Right ventricle myocardium superior (tissue), 1 donor: ENCODE measurements at places on chromosomes 2 and 18.
A peak's percentile ranks its signal among the peaks of the same experiment; 100 is the strongest.

DNA sequence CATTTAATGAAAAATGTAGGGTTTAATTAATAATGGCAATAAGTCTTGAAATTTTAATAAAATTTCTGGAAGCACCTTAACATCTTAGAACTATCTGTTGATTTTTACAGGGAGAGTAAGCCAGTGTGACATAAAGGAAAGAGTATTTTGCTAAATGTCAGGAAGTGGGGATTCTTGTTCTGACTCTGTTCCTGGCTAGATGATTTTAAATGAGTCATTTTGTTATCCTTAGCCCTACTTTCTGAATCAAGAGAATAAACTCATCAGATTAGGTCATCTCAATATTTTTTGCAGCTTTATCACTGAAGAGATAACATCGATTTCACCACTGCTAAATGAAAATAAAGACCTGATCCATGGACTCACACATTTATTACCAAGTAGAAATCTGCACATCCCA, 377.5 kb upstream of the CYRIA start:
- no peak for DNase-seq

DNA sequence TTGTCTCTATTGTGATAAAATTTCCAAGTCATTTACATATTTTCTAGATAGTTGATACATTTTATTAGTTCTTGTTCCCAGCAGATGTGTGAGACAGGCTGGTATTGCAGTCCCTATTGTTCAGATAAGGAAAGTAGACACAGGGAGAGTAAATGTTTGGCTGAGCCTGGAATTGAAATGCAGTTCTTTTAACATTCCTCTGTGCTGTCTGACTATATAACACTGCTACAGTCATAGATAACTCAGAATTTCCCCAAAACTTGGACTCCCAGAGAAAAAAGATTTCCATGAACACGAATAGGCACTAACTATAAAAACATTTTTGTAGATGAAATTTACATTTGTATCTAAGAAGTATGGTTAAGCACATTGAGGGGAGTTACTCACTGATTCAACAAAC, 71.4 kb downstream of the PLCL1 start:
- DNase-seq: no peak

DNA sequence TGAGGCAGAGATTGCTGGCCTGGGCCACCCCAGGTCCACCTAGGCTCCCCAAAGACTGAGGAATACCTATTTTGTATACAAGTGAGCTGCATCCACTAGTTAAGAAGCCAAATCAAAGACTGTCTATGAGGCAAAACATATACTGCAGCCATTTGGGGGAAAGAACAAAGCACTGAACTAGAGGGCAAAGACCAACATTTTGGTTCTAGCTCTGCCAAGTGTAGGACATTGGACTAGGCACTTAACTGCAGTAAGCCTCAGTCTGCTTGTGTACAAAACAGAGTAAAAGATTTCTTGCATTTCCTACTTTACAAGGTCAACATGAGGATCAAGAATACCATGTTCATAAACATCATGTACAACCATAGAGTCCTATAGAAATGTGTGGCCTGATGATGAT, 94.8 kb upstream of the CYP1B1 start:
- no peak for DNase-seq

- DNase-seq: no peak
Measured at GRCh38 chr2:181764095-181764963, 84.0 kb upstream of the NEUROD1 start.

DNA sequence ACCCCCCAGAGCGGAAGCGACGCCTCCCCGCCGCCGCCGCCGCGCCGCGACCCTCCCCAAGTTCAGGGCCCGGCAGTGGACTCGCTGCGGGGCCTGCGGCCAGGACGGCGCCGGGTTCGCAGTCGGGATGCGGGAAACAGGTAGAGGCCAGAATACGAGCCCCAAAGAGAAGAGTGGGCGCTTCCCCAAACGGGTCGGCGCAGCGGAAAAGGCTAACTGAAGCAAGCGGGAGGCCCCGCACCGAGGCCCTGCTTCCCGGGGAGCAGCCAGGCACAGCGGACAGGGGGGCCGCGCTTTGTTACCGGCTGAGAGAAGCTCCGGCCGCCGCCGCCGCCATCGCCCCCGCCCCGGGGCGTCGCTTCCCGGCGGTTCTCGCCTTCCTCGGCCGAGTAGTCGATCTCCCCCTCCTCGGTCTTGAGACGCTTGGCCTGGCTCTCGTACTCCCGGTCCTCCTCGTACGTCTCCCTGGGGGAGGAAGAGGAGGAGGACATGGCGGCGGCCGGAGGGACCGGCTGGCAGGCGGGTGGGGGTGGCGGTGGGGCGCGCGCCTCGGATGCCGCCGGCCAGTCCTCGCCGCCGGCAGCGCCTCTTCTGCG, 494 bp downstream of the HNRNPLL start:
- DNase-seq: peak; percentile 68

- DNase-seq: no peak
Measured at GRCh38 chr2:200765139-200765951, 46.4 kb upstream of the BZW1 start.

DNA sequence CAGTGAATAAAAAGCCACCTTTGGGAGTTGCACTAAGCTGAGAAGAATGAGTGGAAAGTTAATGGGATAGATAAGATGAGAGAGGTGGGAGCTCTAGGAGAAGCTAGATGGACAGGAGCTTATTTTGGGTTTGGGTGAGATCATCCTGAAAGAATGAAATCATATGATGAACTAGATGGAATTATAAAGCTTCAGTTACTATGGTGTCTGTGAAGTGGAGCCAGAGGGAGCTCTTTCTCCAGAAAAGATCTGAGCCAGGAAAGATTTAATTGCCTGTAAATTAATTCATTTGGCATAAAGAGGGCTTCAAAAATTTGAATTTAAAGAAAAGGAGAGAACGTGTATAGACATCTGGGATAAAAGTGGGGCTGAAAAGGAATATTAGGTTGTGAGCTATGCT, 10.3 kb downstream of the DNAH6 start:
- no peak for DNase-seq

DNA sequence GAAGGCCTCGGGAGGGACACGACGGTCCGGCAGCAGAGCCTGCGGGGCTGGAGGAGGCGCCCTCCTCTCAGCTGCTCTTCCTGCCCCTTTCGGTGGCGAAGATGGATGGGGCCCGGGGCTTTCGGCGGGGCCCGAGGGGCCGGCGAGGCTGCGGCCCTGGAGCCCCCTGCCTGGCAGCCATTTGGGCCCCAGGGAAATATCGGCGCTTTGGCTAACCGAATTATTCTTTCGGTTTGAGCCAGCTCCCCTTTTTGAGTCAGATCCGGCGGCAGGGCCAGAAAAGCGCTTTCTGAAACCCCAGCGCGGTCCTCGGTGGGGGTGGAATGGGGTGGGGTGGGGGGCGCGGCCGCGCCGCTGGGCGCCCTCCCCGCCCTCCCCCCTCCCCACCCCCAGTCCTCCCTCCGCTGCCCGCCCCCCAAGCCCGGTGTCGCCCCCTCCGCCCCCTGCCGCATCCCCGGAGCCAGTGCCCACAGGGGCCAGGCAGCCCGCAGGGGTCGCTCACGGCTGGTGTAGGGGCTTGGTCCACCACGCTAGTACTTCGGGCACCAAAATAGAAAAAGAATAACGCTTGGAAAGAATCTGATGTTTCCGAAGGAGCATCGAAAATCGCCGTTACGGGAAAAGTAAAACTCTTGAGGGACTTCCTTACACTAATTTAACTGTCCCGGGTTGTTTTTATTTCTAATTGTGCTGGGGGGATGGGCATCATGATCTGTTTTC, 9.1 kb upstream of the ARID5A start:
- no peak for DNase-seq

GRCh38 chr2:197281421-197281820, 29.2 kb downstream of the ANKRD44 start:
- DNase-seq: no peak

DNA sequence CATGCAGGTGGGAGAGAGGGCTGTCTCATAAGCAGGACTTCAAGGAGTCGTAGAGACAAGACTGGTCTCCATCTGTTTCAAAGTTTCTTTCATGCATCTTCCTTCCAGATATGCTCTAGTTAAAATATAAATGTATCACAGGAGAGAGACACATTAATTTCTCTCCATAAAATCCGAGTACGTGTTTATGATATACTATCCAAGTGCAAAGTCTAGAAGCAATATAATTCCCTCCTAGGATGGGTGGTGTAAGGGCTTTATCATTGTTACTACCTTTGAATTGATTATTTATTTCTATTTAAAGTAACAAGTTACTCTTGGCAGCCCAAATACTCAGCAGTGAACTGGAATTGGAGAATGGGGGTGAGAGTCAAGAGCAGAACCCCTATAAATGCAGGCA, 172.3 kb downstream of the LRRTM1 start:
- DNase-seq: no peak

DNA sequence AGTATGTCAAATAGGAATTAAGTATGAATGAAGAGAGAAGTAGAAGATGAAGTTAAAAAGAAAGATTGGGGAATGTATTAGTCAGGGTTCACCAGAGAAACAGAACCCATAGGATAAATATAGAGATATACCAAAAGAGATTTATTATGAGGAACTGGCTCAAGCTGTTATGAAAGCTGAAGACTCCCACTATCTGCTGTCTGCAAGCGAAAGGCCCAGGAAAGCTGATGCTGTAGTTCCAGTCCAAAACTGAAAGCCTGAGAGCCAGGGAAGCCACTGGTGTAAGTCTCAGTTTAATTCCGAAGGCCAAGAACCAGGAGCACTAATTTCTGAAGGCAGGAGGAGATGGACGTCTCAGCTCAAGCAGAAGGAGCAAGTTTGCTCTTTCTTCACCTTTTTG, 200.9 kb upstream of the FN1 start:
- DNase-seq: no peak

GRCh38 chr18:77020561-77020960, 112.0 kb downstream of the MBP start:
- DNase-seq: no peak

DNA sequence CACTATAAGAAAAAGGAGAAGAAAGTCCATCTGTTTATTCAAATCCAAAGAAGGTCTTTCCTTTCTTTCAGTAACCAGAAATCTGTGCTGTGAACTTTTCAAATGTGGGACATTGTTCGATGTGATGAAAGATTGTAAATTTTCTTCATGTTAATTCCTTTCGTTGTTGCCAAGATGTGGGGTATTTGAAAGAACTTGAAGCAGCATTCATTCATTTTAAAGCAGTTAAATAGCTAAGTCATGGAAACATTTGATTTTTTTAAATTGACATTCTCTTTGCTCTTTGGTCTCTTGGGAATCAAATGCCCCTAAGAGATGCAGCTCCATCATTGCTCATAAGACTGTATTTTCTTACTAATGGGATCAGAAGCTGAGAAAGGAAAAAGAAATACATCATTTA, 93.7 kb upstream of the EHBP1 start:
- no peak for DNase-seq

DNA sequence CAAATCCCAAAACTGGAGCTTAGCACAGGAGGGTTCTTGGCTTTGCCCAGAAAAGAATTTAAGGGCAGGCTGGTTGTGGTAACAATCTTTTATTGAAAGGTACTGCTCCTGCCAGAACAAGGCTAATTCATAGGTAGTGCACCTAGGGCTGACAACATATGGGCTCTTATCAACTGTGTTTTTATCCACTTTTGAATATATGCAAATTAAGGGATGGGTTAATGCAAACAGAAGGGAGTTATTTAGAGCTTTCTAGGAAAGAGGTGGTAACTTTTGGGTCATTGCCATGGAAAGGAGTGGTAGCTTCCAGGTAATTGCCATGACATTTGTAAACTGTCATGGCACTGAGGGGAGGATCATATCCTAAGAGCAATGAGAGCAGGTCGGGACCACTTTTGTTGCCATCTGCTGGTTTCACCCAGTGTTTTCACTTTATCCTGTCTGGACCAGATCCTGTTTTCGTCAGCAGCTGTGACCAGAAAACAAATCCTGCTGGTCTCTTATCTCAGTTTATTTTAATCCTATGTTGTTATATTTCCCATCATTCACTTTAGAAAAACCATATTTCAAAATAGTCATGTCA, 981 bp downstream of the C2orf66 start:
- DNase-seq: no peak
